ENCODE measurements at places on chromosomes 1 and 21.

- no peak overlapping the region for H3K27ac ChIP-seq
- DNase-seq = no peak
- H3K36me3 ChIP-seq = no peaks in the 10 kb centered on the region
- no peak overlapping the region for H3K4me3 ChIP-seq
These were observed 8.4 kb upstream of the VCAM1 start for GRCh38 chr1:100710906-100711682.

DNA sequence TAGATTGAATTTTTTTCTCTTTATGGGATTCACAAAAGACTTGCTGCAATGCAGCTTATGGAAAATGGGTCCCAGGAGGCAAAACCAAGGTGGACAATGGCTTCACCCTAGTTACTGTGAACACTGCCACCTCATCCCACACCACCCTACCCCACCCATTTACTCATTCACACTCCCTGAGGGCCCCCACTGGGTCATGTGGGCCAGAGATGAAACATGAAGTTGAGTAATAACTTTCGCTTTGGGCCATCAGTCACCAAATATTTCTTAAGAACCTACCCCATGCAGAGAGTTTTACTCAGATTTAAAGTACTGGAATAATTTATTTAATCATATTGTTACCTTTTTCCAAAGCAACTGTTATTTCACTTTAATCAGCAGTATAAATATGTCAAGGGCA, 191.8 kb downstream of the TPR start:
- DNase-seq = no peak
- no peaks in the 10 kb centered on the region for H3K36me3 ChIP-seq
- H3K27me3 ChIP-seq = no peaks in the 10 kb centered on the region
- H3K27ac ChIP-seq = no peak overlapping the region

DNA sequence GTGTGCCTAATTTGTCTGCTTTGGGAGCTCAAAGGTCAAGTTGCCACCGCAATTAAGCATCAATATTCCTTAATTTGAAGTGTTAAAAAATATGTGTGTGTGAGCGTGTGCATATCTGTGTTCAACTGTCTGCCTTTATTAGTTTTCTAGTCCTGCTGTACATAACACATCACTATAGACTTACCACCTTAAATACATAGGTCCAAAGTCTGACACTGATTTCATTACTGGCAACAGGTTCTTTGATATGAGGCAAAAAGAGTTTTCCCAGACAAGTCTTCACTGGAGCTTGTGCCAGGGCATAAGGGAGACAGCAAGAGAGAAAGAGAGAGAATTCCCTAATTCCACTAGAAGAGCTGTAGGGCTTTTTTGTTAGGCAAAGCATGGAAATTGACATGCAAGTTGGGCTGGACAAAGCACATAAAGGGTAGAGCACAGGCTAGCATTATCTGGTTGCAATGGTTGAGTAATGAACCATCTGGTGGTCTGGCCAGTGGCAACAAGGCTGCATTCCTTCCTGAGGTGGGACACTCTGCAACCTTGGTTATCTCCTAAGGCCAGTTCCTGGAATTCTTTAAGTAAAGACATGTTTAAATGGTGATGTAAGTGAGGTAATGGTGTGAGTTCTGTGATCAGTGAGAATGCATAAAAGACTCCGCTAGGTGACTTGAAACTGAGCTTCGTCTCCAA, 457.2 kb upstream of the ADAMTS5 start:
- H3K4me3 ChIP-seq = no peak overlapping the region
- DNase-seq = peak; percentile 51
- no peaks in the 10 kb centered on the region for H3K36me3 ChIP-seq
- peaks cover 4% of the 10 kb centered on the region for H3K4me1 ChIP-seq
- H3K27me3 ChIP-seq = no peaks in the 10 kb centered on the region
- no peak overlapping the region for H3K27ac ChIP-seq

GRCh38 chr1:229068270-229068987, 202.5 kb upstream of the RAB4A start:
- DNase-seq = no peak
- no peaks in the 10 kb centered on the region for H3K27me3 ChIP-seq
- no peaks in the 10 kb centered on the region for H3K4me1 ChIP-seq
- H3K36me3 ChIP-seq = no peaks in the 10 kb centered on the region

- no peaks in the 10 kb centered on the region for H3K27me3 ChIP-seq
- H3K4me3 ChIP-seq = no peak overlapping the region
- H3K36me3 ChIP-seq = no peaks in the 10 kb centered on the region
- no peak overlapping the region for H3K27ac ChIP-seq
- no peak for DNase-seq
These were observed 25.0 kb downstream of the GIPC2 start for GRCh38 chr1:78070758-78071157.

DNA sequence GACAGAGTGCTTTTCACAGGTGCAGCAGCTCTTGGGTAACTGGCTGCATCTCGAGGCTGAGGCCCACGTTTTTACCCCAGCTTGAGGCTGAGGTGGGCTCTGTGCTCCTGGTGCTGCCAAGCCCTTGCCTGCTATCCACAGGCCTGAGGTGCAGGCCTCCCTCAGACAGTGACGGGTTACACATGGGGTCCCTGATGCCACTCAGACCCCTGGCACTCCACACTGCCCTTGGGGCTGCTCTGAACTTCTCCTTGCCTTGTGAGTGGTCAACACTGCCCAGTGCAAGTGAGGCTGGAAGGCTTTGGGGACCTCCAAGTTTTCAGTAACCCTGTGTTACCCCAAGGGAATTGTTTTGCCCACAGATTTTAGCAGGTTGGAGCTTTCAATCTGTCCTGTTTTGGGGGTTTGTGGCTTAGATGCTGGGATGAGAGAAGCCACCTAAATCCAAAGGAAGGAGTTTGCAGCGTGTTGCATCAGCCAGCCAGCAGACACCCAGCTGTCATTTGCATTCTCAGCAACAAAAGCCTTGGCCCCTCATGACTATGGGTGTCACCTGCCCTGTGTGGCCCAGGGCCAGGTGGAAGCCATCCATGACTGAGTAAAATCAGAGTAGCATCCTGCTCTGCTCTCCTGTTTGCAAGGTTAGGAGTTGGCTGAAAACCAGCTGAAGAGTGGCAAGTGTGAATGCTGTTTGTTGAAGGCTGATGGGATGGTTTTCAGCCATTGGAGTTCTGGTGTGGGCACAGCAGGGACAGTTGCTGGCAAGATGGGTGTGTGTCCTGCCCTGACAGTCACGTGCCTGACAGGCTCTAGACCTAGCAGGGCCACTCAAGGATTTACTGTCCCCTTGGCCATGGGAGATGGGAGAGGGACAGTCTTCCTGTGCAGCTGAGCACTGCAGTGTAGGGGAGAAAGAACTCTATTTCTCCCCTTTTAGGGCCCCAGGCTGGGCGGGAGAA, 3.2 kb downstream of the RNF187 start:
- peaks cover 4% of the 10 kb centered on the region for H3K4me1 ChIP-seq
- no peaks in the 10 kb centered on the region for H3K27me3 ChIP-seq

- H3K36me3 ChIP-seq = no peaks in the 10 kb centered on the region
- DNase-seq = peak; percentile 85
- no peak overlapping the region for H3K27ac ChIP-seq
- peaks cover 37% of the 10 kb centered on the region for H3K27me3 ChIP-seq
- no peaks in the 10 kb centered on the region for H3K4me1 ChIP-seq
- H3K4me3 ChIP-seq = peak overlapping the region; percentile 82
These were observed 361 bp downstream of the DDAH1 start for GRCh38 chr1:85464497-85465098.

GRCh38 chr1:47411436-47411835, 4.6 kb upstream of the FOXE3 start:
- peaks cover 70% of the 10 kb centered on the region for H3K27me3 ChIP-seq
- no peak overlapping the region for H3K27ac ChIP-seq
- no peaks in the 10 kb centered on the region for H3K36me3 ChIP-seq
- H3K4me3 ChIP-seq = no peak overlapping the region

DNA sequence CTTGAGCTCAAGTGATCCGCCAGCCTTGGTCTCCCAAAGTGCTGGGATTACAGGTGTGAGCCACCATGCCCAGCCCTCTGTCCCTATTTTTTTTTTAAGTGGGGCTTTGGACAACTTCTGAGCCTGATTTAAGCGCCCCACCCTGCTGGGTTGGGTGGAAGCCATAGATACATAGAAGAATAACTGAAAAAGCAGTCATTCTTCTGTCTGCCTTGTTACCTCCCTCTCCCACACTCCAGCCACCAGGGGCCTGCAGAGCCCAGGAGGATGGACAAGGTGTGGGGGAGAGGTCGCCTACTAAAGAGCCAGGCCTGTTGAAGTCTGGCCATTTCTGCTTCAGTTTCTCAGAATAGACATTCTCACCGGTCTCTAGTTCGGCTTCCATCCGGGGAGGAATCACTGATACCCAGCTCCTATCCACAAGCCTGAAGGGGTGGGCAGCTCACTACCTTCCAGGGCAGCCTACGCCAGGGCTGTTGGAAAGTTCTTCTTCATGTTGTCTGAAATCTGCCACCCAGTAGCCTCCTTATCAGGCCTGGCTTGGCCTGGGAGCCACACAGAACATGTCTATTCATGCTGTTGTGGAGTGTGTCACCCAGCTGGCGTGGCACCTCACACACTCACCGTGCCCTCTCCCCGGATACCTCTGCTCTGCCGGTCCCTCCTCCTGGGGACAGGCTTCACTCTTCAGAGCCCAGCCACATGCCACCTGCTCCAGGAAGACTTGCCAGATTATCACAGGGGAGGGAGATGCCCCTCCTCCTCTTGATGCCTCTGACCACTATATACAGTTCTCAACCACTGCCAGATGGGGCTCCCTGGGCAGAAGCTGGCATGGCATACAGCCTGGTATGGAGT, 27.7 kb downstream of the KNCN start:
- peaks cover 51% of the 10 kb centered on the region for H3K27me3 ChIP-seq
- no peak overlapping the region for H3K4me3 ChIP-seq
- H3K27ac ChIP-seq = no peak overlapping the region
- H3K4me1 ChIP-seq = peaks cover 36% of the 10 kb centered on the region
- peak; percentile 49 for DNase-seq

GRCh38 chr21:41650526-41651145, 116.2 kb downstream of the RIPK4 start:
- H3K27ac ChIP-seq = no peak overlapping the region
- H3K27me3 ChIP-seq = no peaks in the 10 kb centered on the region
- H3K36me3 ChIP-seq = no peaks in the 10 kb centered on the region
- no peak overlapping the region for H3K4me3 ChIP-seq
- H3K4me1 ChIP-seq = no peaks in the 10 kb centered on the region

DNA sequence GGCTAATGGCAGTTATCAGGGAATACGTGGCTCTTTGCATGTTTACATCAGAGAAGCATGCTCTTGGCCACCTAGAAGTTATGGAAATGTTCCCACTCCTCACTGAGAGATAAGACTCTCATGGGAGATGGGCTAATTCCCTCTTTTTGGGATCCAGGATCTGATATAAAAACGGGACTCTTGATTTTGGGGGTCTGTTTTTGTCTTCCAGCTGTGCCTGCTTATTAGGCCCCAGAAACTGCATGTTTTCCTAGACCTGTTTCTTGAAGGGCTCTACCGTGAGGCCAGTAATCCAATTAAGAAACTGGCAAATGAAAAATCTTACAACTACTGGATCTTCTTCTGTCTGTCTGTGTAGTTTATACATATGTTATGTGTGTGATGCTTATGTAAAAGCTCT, 47.0 kb upstream of the PTCH2 start:
- peak overlapping the region; percentile 5 for H3K4me3 ChIP-seq
- H3K27ac ChIP-seq = no peak overlapping the region
- DNase-seq = peak; percentile 60
- H3K4me1 ChIP-seq = no peaks in the 10 kb centered on the region
- no peaks in the 10 kb centered on the region for H3K27me3 ChIP-seq
- peaks cover 32% of the 10 kb centered on the region for H3K36me3 ChIP-seq

DNA sequence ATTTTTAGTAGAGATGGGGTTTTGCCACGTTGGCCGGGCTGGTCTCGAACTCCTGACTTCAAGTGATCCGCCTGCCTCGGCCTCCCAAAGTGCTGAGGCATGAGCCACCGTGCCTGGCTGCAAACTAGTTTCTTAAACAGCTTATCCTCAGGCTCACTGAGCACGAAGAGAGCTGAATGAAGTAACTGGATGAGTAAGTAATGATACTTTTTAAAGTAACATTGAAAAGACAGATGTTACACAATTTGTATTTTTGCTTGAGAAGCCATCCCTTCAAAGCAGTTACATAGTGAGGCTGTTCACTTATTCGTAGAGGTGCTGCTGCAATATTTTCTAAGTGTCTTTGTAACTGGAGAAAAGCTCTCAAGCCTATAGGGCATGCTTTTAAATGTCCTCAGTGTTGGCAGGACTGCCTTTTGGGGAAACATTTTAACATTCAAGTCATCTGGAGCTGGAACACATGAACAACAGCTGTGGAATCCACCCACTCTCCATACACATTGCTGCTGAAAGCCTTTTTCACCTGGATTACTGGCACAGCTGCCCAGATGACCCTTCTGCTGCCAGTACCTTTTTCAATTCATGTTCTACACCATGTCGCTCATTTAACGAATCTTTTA, 2.7 kb upstream of the YBX1 start:
- H3K27me3 ChIP-seq = no peaks in the 10 kb centered on the region
- no peak for DNase-seq
- no peak overlapping the region for H3K27ac ChIP-seq
- no peak overlapping the region for H3K4me3 ChIP-seq
- peaks cover 28% of the 10 kb centered on the region for H3K36me3 ChIP-seq

DNA sequence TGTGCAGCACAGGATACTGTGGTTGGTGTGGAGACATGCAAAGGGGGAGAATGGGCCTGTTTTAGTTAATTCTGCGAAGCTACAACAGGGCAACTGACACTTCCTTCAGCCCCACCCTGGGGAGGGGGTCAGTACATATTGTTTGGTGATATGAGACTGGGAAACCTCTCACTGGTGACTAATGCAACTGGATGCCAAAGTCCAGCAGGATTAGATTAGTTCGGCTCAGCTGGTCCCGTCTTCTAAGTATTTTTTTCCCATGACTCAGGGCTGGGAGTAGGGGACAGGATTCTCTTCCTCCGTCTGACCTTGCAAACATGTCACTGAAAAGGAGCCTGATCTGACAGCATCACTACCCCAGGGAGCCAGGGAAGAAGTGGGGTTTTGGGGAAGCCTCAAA, 43.0 kb downstream of the PLXNA2 start:
- no peak overlapping the region for H3K4me3 ChIP-seq
- no peaks in the 10 kb centered on the region for H3K27me3 ChIP-seq
- no peak for DNase-seq
- peaks cover 4% of the 10 kb centered on the region for H3K4me1 ChIP-seq
- peaks cover 95% of the 10 kb centered on the region for H3K36me3 ChIP-seq
